Suppressor macrophage (primary cell): ENCODE measurements at places on chromosomes 1 and 21.

GRCh38 chr1:107692580-107693345 lies 272.2 kb downstream of the VAV3 start:
- no peak for DNase-seq

DNA sequence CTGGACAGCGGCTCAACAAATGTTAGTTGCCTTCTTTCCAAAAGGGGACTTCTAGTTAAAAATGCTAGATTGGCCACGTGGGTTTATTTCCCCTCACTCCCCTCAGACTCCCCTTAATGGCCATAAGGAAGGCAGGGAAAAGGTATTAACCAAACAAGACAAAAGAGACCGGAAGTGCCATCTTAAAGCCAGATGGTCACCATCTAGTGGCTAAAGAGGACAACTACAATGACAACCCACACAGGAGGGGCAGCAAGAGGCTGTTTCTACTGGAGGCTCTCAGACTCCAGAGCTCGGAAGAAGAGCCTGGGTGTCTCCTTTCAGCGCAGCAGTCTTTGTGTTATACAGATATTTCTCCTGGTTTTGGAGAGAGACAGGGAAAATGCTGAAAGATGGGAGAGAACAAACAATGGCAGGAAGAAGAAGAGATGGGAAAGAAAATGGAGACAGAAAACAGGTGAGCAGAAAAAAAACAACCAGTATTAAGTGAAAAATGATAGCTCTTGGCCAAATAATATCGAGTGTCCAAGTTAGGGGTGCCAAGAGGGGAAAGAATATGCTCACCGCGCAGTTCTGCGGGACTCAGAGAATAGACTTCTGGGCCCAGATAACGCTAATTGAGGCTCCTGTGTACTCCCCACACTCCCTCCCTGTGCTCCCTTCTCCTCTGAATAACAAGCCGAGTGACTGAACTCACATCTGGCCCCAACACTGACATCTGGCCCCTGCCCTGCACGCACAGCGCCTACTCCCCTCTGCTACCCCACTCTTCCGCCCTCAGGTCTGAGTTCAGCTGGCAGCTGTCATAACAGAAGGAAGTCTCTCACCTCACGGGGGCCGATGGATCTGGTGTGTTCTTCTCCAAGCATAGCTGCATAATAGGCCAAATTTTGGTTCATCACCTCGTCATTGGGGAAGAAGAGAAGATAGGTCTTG lies 9.6 kb downstream of the P3H1 start:
- DNase-seq, result peak; percentile 74

DNA sequence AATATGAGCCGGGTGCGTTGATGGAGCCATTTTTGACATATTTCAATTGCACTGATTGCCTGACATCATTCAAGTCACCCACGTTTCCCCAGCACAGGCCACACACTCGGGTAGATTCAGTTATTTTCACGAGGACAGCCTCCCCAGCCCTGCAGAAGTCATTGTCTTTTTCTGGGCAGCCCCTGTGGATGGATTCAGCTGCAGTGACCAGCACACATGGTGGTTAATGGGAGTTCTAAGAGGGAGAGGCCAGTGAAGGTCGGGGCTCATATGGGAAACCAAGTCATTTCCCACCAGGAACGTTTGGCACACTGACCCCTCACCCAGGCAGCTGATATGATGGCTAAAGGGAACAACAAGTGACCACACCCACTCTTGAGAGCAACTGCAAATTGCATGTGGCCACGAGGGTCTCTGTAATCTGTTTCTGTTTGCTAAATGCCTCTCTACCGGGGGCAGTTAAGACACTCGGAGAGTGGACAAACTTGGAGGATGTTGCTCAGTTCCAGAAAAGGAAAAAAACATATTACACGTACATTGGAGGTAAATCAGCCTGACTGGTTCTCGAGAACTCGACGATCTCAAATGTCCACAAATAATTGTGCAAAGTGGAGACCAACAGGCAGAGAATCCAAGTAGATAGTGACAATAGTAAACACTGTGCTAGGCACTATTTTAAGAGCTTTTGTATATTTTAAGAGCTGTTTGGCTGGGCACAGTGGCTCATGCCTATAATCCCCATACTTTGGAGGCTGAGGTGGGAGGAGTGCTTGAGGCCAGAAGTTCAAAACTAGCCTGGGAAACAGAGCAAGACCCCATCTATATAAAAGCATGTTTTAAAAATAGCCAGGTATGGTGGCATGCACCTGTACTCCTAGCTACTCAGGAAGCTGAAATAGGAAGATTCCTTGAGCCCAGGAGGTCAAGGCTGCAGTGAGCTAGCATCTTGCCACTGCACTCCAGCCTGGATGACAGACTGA lies 167.2 kb upstream of the IRF2BP2 start:
- no peak for DNase-seq

DNA sequence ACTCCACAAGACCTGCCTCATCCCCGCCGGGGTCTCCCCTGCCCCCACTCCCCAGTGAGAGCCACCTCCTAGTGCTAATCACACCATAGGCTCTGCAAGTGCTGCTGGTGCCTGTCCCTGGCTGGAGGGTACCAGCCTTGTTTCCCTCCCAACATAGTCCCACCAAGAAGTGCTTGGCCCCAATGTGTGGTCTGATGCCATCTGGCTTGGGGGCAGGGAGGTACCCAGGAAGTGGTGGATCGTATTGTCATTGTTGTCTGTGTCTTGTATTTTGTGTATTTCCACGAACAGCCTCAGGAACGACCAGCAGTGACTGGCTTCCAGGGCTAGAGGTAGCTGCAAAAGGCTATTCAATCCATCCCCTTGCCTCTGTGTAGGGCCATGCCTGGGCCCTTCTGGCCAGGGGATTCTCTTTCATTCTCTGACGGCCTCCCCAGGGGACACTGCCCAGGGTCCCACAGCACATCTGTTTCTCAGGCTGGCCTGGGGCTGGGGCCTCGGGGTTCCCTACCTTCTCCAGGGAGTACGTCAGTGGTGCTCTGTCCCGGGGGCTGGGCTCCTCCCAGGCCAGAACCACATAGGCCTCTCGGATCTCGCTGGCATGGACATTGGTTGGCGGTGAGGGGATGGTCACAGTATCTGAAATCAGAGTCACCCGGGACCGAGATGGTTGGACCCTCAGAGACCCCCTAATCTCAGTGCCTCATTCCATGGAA lies 22.8 kb downstream of the MYOM3 start:
- DNase-seq, result no peak

DNA sequence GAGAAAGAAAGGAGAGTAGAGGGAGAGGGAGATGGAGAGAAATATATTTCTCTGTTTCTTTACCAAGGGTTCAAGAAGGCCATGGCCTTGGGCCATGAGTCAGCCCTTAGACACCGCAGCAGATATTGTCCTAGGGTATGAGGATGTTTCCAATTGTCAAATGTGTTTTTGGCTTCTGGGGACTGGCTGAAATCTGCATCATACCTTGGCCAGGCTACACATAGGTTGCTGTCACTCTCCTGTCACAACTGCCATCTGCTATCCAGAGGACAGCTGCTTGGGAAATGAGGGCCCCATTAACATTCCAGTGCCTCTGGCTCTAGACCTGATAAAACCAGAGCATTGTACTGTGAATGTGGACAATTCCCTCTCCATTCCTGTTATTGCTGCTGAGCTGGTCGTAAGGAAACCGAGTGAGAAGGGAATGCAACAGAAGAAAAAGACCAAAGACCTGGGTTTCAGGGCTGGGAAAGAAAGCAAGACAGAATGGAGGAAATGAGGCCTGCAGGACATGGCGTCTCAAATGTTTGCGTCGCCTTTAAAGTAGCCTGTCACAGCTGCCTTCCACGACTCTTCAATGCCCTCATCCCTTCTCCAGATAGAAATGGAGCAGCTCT lies 8.8 kb upstream of the PIGC start:
- DNase-seq, result no peak

DNA sequence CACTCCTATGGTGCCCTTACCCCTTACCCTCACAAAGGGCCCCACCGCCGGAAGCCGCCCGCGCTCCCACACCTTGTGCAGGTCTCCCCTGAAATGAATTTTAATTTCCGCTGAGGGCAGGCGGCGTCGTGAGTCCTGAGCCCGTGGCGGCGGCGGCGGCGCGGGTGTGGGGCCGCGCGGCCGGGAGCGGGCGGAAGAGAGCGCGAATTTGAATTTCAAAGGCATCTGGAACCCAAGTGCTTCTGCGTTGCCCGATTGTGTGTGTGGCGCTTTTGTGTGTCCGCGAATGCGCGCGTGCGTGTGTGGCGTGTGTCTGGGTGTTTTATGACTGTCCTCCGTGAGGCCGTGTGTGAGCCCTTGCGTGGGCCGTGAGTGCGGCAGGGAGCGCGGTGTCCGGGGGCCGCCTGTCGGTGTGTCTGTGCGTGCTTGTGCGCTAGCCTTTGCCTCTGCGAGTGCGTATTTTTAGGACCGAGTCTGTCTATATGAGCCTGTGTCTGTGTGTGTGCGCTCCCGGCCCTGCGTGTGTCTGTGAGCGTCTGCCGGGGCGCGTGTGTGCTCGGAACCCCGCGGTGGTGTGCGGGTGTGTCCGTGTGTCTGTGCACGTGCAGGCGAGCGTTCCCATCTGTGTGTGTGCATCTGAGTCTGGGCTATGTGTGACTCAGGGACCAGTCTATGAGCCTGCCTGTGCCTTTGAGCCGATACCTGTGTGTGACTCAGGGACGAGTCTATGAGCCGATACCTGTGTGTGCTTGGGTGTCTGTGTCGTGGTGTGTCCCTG lies 7.9 kb upstream of the ADGRB2 start:
- DNase-seq, result no peak

DNA sequence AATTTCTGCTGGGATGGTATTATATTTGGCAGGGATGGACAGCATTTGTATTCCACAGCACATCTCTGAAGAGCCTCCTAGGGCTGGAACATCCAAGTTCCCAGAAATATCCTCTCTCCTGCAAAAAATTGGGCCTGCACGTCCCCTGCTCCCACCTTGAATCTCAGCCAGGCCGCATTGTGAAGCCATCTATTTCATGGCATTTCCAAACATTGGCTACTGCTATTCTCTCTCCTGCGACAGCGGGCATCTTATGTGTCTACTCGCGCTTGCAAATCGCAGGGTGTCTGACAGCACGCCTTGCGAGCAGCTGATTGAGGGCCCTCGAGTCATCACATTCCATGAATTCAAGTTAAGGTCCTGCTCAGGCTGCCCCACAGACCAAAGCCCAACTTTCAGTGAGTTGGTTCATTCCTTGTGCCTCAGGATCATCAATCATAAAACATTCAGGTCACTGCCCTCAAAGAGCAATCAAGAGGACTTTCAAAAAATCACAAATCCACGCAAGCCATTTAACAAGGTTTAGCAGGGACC lies 15.8 kb downstream of the RGS8 start:
- no peak for DNase-seq

- no peak for DNase-seq
These were observed 583.9 kb downstream of the SMYD3 start for GRCh38 chr1:245923215-245923614.
